ENCODE measurements at places on chromosomes 6 and 20. TPM values are rescaled to one million over a fixed set of nuclear protein-coding genes. Genes with fewer than 3 reads are reported as not detected.

PLCB4 gene
- total RNA-seq = 0.13 TPM

SLC32A1 gene
- not detected for total RNA-seq

PRICKLE4 gene
- 1.3 TPM for total RNA-seq

HLA-DRB1 gene
- total RNA-seq = 0.39 TPM

PAX1 gene
- not detected for total RNA-seq

SYNGAP1 gene
- total RNA-seq = 1.4 TPM

KCNG1 gene
- total RNA-seq = 0.87 TPM

TMEM74B gene
- total RNA-seq = 1.4 TPM

HCK gene
- not detected for total RNA-seq

BPIFB4 gene
- total RNA-seq = not detected

TP53TG5 gene
- not detected for total RNA-seq

ZKSCAN3 gene
- total RNA-seq = 2.6 TPM

HLA-G gene
- not detected for total RNA-seq

HLA-DOB gene
- total RNA-seq = 0.10 TPM

CCM2L gene
- total RNA-seq = 12.3 TPM

PTGIS gene
- total RNA-seq = 0.30 TPM

TMEM14A gene
- total RNA-seq = 52.3 TPM

DSP gene
- total RNA-seq = 4.6 TPM

CCN2 gene
- 614 TPM for total RNA-seq

RIMS4 gene
- total RNA-seq = not detected

TFAP2D gene
- total RNA-seq = not detected

C20orf202 gene
- not detected for total RNA-seq

MAPK13 gene
- 5.9 TPM for total RNA-seq

PLEKHG1 gene
- 57.0 TPM for total RNA-seq

ITCH gene
- 49.4 TPM for total RNA-seq

AGER gene
- 0.59 TPM for total RNA-seq

PLN gene
- total RNA-seq = not detected

SLC12A5 gene
- under 0.01 TPM for total RNA-seq

MAP3K7 gene
- 13.5 TPM for total RNA-seq
